MG63 (cell line): ENCODE measurements at places on chromosomes 6 and 20.

GRCh38 chr6:30152016-30152673 is 8.9 kb downstream of the TRIM10 start:
- DNase-seq, result no peak

- no peak for DNase-seq
Measured at GRCh38 chr20:25624500-25624939, 706 bp upstream of the NANP start.

- DNase-seq, result no peak
Measured at GRCh38 chr20:32338665-32339064, 19.5 kb upstream of the ASXL1 start.

DNA sequence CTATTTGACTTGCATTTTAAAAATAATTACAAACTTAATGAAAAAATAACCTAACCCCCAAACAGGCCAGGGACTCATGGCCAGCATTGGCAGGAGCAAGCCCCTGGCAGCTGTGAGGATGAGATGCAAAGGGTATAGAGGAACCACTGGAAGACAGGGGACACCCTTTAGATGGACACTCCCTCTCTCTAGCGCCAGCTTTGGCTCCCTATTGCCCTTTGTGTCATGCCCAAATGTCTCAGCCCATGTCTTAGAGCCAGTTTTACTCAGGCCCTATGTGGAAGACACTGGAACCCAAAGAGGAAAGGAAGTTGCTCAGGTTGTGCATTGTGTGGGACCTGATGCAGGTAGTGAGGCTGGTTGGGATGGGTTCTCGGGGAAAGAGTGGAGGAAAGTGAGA is 34.9 kb upstream of the RSPO4 start:
- no peak for DNase-seq

GRCh38 chr6:128597004-128597403 is 76.6 kb upstream of the PTPRK start:
- no peak for DNase-seq

- no peak for DNase-seq
Measured at GRCh38 chr6:125499535-125499934, 197.8 kb upstream of the HDDC2 start.

- no peak for DNase-seq
Measured at GRCh38 chr6:140183881-140184280, 809.4 kb upstream of the CITED2 start.

DNA sequence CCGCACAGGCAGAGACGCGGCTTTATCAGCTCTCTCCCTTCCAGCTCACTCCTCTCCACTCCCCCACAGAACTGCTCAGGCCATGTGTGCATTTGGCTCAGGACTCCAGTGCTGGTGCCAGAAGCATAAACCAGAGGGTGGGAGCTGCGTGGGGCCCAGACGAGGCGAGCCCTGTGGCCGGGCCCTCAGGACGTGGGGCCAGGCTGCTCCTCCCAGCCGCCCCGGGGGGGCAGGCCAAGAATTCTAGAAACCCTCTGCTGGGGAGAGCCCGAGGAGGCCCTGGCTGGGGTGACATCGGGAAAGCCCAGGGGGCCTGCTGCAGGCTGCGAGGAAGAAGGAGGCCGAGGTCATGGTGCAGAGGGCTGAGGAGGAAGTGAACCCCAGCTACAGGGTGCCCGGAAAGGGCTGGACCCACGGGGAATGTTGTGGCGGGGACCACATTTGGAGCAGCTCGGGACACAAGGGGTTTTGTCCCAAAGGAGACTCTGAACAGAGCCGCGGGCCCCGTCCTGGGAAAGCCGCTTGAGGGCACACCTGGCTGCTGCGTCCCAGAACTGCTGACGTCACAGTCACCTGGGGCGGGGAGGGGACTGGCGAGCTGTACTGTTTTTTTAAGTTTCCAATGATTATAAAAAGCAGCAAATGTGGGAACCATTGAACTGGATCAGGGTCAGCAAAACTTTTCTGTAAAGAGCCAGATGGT is 107.1 kb downstream of the BANF2 start:
- DNase-seq, result peak; percentile 61

DNA sequence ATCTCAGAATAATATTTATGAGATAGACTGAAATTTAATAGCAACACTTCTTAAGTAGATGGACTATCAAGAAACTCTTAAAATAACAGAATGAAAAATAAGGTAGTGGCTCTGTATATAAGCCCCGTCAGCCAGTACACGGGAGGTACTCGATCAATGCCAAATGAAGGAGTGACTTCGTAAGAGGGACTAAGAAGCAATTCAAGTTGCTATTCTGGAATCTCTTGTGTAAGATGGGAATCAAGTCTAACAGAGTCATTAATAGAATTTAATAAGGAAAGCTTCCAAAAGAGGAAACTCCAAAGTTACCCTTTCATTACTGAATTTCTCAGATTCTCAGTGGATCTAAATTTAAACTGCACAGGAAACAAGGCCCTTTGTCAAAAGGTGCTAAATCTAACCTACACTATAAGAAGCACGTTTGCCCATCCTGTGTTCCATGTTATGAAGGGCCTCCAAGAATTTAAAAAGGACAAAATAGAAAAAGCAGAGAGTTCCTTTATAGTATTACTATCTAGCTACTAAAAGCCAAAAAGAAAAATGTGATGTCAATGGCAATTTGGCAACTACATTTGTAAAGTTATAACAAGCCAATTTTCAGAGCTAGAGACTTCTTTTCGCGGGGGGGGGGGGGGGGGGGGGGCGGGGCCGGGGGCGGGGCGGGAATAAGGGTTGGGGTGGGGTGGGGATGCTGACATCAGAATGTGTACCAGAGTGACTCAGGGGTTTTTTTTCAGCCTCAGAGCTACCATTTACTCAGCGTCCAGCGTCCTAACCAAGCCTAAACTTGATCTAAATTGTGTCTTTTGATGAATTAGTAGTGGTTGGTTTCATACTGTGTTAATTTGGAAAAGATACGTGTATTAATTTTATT is 200.6 kb downstream of the GMPR start:
- no peak for DNase-seq

GRCh38 chr6:117908246-117909068 is 1.4 kb downstream of the SLC35F1 start:
- peak; percentile 22 for DNase-seq

- DNase-seq, result peak; percentile 47
Measured at GRCh38 chr6:11917951-11918738, 94.0 kb upstream of the HIVEP1 start.

DNA sequence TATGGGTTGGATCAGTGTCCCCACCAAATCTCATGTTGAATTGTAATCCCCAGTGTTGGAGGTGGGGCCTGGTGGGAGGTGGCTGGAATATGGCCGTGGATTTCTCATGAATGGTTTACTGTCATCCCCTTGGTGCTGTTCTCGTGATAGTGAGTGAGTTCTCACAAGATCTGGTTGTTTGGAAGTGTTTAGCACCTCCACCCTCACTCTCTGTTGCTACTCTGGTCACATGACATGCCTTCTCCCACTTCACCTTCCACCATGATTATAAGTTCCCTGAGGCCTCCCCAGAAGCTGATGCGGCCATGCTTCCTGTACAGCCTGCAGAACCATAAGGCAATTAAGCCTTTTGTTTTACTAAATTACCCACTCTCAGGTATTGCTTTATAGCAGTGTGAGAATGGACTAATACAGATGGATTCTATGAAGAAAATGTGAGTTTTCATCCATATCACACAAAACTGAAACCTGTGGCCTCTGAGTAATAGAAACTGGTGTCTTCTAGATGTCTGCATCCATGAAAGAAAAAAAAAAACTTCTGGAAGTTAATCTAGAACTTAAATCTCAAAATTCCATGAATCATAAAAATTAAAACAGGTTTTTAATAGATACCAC is 39.3 kb downstream of the MBOAT1 start:
- DNase-seq, result no peak

GRCh38 chr6:85125526-85125925 is 324.4 kb upstream of the NT5E start:
- no peak for DNase-seq

DNA sequence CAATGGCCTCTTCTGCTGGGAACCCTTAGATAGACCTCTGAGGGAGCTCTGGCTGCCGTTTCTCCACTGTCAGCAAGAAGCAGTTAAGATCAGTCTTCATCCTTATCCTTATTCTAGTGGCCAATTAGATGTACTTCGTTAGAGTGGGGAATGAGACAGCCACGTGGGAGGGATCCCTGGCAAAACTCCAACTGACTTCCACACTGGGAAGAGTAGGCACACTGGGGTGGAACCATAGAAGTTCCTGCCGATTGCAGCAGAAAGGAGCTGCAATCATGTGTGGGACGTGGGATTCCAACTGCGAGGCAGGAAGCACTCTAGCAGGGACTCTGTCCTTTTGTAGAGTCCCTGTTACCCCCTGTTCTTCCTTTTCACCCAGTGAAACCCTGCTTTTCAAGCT is 226.3 kb upstream of the RGS17 start:
- no peak for DNase-seq

- DNase-seq, result no peak
Measured at GRCh38 chr20:61733891-61734732, 331.6 kb downstream of the TAF4 start.

- DNase-seq, result no peak
Measured at GRCh38 chr6:166377721-166378120, 5.0 kb downstream of the MPC1 start.

DNA sequence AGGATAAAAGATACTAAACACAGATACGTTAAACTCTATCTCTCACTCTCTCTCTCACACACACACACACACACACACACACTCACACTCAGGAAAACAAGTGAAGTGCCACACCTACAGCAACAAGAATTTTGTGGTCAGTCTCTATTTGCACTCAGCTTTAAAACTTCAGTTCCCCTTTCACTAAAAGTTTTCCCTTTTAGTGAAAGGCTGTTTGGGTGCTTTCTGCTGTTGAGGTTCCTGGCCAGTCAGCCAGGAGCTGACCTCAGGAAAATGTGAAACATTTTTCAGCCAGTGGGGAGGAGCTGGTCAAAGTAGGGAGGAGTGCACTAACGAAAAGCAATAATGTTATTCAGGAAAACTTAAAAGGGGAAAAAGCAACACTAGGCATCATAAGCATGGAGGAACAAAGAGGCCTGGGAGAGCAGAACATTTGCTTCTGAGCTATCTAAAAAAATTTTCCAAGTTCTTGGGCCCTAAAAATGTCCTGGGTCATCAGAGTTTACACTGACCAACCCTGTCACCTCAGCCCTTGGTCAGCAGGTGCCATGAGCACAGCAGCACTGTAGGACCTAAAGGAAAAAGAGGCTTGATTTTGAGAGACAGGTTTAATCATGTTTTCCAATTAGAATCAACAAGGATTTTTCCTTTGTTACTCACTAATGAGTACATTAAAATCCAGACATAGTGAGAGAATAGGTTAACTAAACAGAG is 30.7 kb upstream of the NT5E start:
- DNase-seq, result no peak

DNA sequence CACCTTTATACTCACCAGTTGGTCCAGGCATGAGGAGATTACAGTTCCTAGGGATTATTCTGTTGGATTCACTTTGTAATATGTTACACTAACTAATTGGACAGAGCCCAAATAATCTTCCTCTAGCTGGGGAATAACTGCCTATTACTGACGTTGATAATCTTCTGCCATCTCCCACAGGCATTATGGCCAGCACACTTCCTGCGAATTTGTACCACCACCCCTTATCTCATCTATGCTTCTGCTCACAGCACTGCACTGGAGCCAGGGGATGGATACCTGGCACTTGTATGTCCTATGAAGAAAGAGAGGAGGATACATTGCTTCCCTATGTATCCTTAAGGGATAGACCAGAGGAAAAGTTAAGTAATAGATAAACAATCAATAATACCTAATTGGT is 494.8 kb upstream of the MAN1A1 start:
- no peak for DNase-seq

- peak; percentile 25 for DNase-seq
Measured at GRCh38 chr6:137571854-137572253, 77.7 kb upstream of the OLIG3 start.

DNA sequence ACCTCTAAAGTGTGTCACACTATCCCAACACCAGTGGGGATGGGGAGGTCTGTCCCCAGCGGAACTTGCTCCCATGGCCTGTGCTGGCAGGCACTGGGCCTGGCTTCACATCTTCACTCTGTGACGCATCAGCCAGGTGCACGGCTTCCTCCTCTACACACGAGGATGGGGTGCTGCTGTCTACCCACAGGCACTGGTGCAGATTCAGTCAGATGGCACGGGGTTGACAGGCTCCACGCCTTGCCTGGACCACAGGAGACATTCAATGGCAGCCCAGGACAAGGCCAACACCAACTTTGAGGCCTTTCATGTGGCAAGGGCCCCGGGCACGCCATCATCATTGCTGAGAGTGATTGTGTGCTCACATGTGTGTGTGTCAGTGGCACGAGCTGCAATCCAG is 92.4 kb downstream of the TMEM242 start:
- no peak for DNase-seq
